ENCODE measurements at places on chromosomes 2 and 18.

DNA sequence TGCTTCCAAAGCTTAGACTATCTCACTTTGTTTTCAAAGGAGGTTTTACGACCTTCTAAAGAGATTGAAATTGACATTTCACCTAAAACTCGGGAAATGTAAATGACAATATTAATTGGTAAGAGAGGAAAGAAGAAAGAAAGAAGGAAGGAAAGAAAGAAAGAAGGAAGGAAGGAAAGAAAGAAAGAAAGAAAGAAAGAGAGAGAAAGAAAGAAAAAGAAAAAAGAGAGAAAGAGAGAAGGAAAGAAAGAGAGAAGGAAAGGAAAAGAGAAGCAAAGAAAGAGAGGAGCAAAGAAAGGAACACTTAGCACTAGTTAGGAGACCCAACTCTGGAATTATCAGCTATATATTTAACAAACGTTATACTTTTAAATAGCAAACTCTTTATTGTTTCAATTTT, 3.7 kb downstream of the GKN1 start:
- DNase-seq: no peak

GRCh38 chr2:32474381-32474780, 117.6 kb downstream of the BIRC6 start:
- DNase-seq: no peak

- DNase-seq: no peak
These were observed 26.7 kb downstream of the ATOH8 start for GRCh38 chr2:85780316-85781012.

DNA sequence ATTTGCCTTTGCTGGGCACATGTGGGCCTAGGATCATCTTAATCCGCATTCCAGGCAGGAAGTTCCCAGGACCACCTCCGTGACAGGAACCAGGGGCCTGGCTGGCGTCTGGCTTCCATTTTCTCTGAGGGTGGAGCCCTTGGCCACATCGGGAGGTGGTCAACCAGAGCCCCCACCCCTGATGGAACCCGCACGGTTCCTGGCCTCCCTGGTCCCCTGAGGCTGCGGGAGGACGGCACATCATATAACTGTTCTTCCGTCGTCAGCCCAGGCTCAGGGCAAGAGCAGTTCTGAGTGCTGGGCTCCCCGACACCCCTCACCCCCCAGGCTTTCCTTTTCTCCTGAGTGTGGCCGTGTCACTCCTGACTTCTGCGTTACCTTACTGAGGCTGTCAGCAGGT, 13.5 kb downstream of the ESPNL start:
- DNase-seq: no peak

GRCh38 chr18:77039196-77040130, 93.1 kb downstream of the MBP start:
- no peak for DNase-seq

DNA sequence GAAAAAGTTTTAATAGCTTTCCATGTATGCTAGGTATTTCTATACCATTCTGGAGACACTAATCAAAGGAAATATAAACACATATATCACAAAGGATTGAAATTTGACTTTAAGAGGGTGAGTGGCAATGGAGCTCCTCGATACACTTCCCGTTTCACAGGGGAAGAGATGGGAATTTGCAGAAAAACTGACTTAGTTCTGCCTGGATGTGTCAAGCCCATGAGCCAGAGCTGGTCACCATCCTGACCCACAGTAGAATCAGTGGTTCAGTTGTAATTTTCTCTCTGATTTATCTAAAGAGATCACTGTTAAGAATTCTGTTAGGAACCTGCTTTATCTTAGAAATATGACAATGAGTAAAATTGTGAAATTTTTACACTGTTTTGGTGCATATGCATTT, 34.2 kb downstream of the PLCL1 start:
- no peak for DNase-seq

Measured in stimulated activated CD4-positive, alpha-beta T cell treated with anti-CD3 and anti-CD28 coated beads, Interleukin-1b, Interleukin-23, amount 100 ng/mL, for 1 hour (primary cell).